ENCODE measurements at places on chromosomes 2 and 18. TPM values are rescaled to one million over a fixed set of nuclear protein-coding genes. Genes with fewer than 3 reads are reported as not detected.

R3HDM1 gene
- total RNA-seq = 22.2 TPM

VWC2L gene
- not detected for total RNA-seq

DNA sequence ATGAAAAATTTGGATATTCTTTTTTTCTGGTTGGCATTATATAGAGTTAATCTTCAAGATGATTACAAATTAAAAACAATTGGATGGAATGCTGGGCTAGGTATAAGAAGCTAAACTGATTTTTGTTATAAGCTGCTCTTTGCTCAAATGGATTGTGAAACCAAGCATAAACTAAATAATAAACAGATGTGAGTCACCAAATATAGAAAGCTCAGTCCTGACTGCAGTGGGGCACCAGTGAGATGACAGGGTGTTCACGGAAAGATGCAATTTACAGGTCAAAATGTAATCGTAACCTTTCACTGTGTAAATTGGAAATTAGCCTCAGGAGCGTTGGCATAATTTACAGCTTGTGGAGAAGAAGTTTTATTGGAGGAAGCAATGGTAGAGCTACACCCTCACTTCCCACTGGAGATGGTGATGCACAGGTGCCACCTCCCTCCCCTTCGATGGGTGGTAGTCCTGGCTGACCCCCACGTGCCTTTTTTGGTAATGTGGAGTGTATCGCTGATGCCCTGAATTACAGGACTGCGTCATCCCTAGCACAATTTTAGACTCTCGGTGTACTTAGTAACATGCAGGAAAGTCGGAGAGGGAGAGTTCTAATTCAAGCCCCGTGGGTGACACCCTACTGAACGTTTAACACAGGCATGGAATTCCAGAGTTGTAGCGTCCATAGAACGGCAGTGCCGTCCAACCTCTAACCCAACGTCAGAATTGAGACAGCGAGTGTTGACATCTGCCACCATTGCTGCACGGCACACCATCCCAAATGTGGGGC is 73.9 kb upstream of the NFATC1 start:
- DNase-seq = no peak

GRCh38 chr2:103898561-103898960 is 955.4 kb upstream of the POU3F3 start:
- DNase-seq = no peak

- no peak for DNase-seq
Observed at GRCh38 chr18:69584429-69584828, 183.7 kb downstream of the DOK6 start.

DNA sequence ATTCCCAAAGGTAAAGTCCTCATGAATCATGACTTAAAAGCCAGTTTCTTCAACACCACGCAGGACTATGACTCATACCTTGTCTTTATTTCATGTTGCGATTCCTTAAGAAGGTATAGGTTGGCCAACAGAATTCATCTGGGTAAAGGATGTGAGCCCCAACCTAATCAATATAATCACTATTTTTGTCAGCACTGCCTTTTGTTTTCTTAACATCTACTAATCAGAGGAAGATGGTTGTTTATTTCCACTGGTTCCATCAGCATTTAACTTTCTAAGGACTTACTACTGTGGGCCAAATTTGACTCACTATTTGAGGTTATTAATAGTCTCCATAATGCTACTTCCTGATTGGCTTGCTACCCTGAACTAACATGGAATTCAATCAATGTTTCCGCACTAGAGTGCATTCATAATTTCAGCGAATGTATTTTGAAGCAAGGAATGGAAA is 78.6 kb downstream of the SCG2 start:
- no peak for DNase-seq

GRCh38 chr2:20125164-20125563 is 73.7 kb upstream of the LAPTM4A start:
- no peak for DNase-seq

DNA sequence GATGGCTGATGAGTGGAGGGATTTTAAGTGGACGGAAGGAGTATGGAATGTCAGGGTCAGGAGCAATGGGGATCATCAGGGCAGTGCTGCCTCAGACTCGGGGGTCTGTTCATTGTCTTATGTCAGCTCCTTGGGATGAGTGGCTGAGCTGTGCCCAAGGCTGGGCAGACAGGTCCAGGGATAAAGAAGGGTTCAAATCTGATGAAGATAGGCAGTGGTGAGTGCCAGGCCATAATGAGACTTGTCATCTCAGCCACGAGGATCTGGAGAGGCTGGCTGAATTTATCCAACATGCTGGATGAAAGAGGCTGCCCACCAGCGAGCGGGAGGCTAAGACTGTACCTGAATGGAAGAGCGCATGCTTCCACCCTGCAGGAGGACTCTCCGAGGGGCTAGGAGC is 46.3 kb upstream of the APCDD1 start:
- no peak for DNase-seq

Measured in heart right ventricle (tissue), 16 donors.